SJCRH30 (cell line): ENCODE measurements at places on chromosomes 6 and 20. TPM values are rescaled to one million over a fixed set of nuclear protein-coding genes. Genes with fewer than 3 reads are reported as not detected.

The CPNE5 gene
- 0.57 TPM in 1 of 2 replicates, not detected in the other for total RNA-seq

The UST gene
- 24.2 and 28.9 TPM in 2 replicates for total RNA-seq

The PRELID3B gene
- total RNA-seq: 298 and 331 TPM in 2 replicates

The GJA10 gene
- total RNA-seq: not detected in 2 replicates

The SMOC2 gene
- total RNA-seq: not detected in 2 replicates

The RGS19 gene
- total RNA-seq: 17.2 and 18.8 TPM in 2 replicates

The CLVS2 gene
- not detected in 2 replicates for total RNA-seq

The SPO11 gene
- total RNA-seq: not detected in 2 replicates

The CYP24A1 gene
- not detected in 2 replicates for total RNA-seq

The COL21A1 gene
- 1.2 and 1.6 TPM in 2 replicates for total RNA-seq

The SRSF12 gene
- total RNA-seq: 8.3 and 10.0 TPM in 2 replicates

The HMGN4 gene
- 52.2 and 53.8 TPM in 2 replicates for total RNA-seq

The ARMC12 gene
- total RNA-seq: not detected in 2 replicates

- 0 out of 2 replicates have a peak, but pooled peaks cover 2% of the 10 kb centered on the region for H3K27me3 ChIP-seq
- H3K36me3 ChIP-seq: no peaks in the 10 kb centered on the region
- no peak overlapping the region for H3K4me3 ChIP-seq
- no peak overlapping the region for H3K27ac ChIP-seq
- DNase-seq: no peak
- no peaks in the 10 kb centered on the region for H3K4me1 ChIP-seq
Observed at GRCh38 chr6:160917572-160917971, 74.0 kb upstream of the MAP3K4 start.

GRCh38 chr6:48113130-48113529 lies 2.1 kb upstream of the PTCHD4 start:
- H3K4me3 ChIP-seq: no peak overlapping the region
- H3K27ac ChIP-seq: no peak overlapping the region
- H3K36me3 ChIP-seq: no peaks in the 10 kb centered on the region
- H3K4me1 ChIP-seq: peaks cover 21% of the 10 kb centered on the region
- DNase-seq: no peak

- H3K4me1 ChIP-seq: no peaks in the 10 kb centered on the region
- DNase-seq: no peak
- H3K4me3 ChIP-seq: no peak overlapping the region
- H3K27me3 ChIP-seq: no peaks in the 10 kb centered on the region
- no peak overlapping the region for H3K27ac ChIP-seq
- 0 out of 2 replicates have a peak, but pooled peaks cover 3% of the 10 kb centered on the region for H3K36me3 ChIP-seq
Observed at GRCh38 chr6:41872147-41872546, 23.0 kb downstream of the USP49 start.

- H3K4me3 ChIP-seq: no peak overlapping the region
- H3K36me3 ChIP-seq: no peaks in the 10 kb centered on the region
- H3K4me1 ChIP-seq: no peaks in the 10 kb centered on the region
- DNase-seq: no peak
- H3K27ac ChIP-seq: no peak overlapping the region
- no peaks in the 10 kb centered on the region for H3K27me3 ChIP-seq
Observed at GRCh38 chr6:98458708-98459107, 375.7 kb upstream of the POU3F2 start.

- no peak for DNase-seq
- H3K27me3 ChIP-seq: 0 out of 2 replicates have a peak, but pooled peaks cover 2% of the 10 kb centered on the region
- H3K36me3 ChIP-seq: no peaks in the 10 kb centered on the region
- no peaks in the 10 kb centered on the region for H3K4me1 ChIP-seq
Observed at GRCh38 chr20:10194166-10194565, 24.5 kb upstream of the SNAP25 start.

DNA sequence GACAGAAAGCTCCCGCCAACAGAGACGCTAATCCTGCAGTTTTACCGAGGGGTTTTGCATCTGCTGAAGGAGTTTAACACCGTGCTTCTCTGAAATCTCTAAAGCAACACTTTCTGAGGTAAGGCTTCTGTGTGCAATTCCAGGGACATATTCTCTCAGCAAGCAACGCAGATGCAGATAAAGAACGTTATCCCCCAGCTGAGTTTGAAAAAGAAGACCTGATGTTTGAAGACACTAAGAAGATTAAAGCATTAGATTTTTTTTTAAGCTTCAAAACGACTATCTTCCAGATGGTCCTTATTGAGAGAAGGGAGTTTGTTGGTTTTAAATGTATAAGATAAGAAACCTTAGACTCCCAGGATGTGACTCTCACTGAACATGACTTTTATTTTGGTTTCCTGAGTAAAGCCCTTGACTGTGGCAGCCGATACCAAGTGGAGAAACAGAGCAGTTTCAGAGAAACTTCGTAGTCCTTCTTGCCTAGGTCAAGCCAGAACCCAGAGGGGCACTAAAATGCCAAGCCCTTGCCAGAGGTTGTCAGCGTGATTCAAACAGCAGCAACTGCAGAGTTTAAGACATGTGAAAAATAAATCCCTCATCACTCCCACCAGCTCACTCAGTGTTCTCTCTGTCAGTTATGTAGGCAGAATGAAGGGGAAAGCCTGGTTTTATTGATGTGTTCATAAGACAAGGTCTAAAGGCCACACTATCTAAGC lies 353.3 kb upstream of the CNR1 start:
- no peaks in the 10 kb centered on the region for H3K36me3 ChIP-seq
- no peaks in the 10 kb centered on the region for H3K4me1 ChIP-seq
- no peak for DNase-seq
- no peak overlapping the region for H3K27ac ChIP-seq
- H3K27me3 ChIP-seq: no peaks in the 10 kb centered on the region

DNA sequence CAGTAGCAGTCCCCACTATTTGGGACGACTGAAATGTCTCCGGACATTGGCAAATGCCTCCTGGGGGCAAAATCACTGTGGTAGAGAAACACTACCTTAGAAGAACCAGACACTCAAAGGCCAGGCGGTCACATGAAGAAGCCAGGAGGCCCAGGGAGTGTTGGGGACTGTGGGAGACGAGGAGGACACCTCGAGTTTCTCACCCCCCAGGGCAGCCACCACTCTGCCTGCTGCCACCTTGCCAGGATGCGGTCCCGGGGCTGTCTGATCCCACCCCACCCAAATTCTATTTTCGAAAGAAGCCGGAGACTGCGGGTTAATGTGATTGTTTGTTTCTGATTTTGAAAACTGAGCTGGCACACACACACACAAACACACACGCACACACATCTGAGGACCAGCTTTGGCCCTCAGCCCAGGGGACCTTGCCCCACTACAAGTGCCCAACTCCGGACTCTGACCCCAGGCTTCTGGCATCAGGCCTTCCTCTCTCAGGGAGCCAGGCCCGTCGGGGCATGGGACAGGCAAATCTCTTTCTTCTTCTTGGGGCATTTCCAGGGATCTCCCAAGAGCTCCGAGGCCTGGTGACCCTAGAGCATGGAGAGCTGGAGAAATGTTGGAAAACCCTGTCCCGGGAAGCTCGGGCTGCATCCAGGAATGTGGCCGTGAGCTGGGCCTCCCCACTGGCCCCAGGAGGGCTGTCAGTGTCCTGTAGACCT lies 187.5 kb upstream of the PMEPA1 start:
- H3K4me1 ChIP-seq: peaks cover 16% of the 10 kb centered on the region
- DNase-seq: no peak
- no peaks in the 10 kb centered on the region for H3K27me3 ChIP-seq
- no peaks in the 10 kb centered on the region for H3K36me3 ChIP-seq
- H3K27ac ChIP-seq: no peak overlapping the region

- H3K27ac ChIP-seq: no peak overlapping the region
- H3K27me3 ChIP-seq: no peaks in the 10 kb centered on the region; the same call in 1 of the 2 replicates
- no peak for DNase-seq
- no peak overlapping the region for H3K4me3 ChIP-seq
Observed at GRCh38 chr6:162377735-162378134, 349.8 kb downstream of the PRKN start.

GRCh38 chr20:34559311-34560140 lies 1.0 kb downstream of the MAP1LC3A start:
- no peak for DNase-seq
- H3K36me3 ChIP-seq: no peaks in the 10 kb centered on the region; the same call in 1 of the 2 replicates
- no peaks in the 10 kb centered on the region for H3K4me1 ChIP-seq
- H3K27me3 ChIP-seq: no peaks in the 10 kb centered on the region
- no peak overlapping the region for H3K4me3 ChIP-seq

DNA sequence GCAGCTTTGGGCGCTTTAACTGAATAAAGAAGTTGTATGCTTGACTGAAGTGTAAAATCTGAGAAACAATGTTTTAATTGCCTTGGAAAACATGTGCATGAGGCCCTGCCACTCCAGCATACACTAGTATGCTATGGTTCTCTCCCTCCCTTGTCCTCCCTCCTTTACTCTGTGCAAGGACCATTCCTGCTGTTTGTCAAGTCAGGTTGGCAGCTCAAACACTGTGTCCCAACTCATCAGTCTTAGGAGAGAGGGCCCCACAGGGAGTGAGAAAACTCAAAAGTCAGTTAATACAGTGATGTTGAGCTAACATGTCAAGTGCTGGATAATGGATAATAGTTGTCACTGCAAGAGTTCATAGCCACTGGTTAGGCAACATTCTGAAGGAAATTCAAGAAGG lies 543.6 kb downstream of the GRIK2 start:
- H3K27me3 ChIP-seq: no peaks in the 10 kb centered on the region
- H3K27ac ChIP-seq: no peak overlapping the region

DNA sequence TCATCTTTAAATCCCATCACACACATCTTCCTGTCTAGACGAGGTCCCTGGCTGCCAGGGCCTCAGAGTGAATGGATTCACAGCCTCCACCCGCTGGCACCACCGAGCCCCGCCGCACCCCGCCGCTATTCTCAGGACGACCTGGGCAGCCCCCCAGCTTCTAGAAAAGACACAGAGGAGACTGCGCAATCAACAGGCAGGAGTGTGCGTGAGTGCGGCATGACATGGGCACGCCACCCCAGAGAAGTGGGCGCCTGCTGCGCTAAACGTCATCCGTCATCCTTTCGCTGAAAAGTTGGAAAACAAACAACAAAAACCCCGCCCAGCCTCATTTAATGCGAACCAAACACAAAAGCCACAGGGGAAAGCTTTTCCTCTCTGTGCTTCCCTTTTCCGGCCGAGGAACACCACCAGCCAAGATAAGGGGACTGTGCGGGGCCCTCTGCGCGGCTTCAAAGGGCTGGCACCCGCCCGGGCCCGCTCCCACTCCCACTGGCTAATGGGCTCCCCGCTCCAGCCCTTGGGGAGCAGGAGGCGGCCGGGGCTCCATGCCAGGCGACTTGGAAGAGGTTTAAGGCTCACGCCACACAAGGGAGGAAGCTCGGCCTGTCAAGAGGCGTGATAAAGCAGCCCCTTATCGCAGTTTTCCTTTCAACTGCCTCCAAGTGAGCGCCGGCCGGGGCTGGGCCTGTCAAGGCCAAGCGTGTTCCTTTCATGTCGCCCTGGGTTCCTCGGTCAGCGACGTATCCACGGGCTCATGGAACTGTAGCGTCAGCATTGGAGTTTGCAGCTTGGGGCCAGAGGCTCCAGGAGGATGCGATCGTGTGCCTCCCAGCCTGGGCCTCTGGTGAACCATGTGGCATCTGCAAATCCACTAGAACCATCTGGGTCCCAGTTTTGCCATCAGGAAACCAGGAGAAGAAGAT lies 50.1 kb downstream of the NFATC2 start:
- no peak overlapping the region for H3K27ac ChIP-seq
- H3K27me3 ChIP-seq: peaks cover 58% of the 10 kb centered on the region
- no peaks in the 10 kb centered on the region for H3K36me3 ChIP-seq
- DNase-seq: no peak

DNA sequence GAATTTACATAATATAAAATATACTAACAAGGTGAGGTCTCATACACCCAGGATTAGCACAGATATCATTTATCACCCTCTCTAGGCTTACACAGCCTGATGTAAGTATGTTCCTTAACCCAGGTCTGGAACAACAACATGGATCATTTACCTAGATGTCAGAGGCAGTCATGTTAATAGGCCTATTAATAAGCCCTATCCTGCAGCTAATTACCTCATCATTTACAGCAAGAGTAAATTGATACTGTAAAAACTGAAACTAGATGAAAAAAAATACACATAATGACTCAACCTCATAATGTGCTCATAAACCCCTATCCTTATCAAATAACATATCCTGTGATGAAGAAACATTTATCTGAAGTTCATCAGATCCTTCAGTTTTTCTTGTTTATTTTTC lies 334.3 kb upstream of the MANEA start:
- H3K27ac ChIP-seq: no peak overlapping the region
- H3K36me3 ChIP-seq: no peaks in the 10 kb centered on the region
- DNase-seq: no peak
- no peak overlapping the region for H3K4me3 ChIP-seq

DNA sequence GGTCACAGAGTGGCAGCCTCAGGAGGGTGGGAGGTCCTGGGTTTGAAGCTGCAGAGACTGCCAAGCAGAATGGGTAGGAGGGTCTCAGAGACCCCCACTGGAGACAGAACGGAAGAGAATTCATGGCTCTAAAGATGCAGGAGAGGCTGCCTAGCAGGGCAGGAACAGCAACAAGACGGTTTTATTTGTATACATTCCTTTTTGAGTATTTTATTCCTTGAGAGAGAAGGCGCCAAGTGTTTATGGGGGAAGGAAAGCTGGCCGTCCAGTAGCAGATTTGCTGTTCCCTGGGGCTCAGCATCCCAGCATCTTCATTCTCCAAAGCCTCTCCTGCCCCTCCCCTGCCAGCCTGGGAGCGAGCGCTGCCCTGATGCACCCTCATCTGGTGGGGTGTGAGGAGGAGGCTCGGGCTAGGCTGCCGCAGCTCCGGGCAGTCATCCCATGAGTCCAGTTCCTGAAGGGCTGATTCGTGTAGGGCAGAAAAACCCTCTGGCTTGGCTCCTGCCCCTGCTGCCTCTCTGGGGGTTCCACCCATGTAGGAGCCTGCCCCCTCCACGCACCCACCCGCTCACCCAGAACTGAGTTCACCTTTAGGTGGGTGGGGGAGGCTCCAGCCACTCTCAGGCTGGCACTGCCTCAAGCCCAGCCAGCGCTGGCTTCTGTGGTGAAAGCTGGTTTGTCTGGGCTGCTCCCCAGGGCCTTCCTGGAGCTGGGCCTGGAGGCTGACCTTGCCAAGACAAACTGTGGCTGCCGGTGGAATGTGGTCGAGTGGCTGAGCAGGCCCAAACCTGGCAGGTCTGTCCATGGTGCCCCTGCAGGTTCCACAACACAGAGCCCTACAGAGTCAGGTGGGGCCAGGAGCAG lies 32.4 kb downstream of the CPXM1 start:
- no peaks in the 10 kb centered on the region for H3K27me3 ChIP-seq
- no peak overlapping the region for H3K27ac ChIP-seq
- H3K4me3 ChIP-seq: no peak overlapping the region
- peaks cover 3% of the 10 kb centered on the region; the same call in 1 of the 2 replicates for H3K4me1 ChIP-seq
- H3K36me3 ChIP-seq: no peaks in the 10 kb centered on the region

DNA sequence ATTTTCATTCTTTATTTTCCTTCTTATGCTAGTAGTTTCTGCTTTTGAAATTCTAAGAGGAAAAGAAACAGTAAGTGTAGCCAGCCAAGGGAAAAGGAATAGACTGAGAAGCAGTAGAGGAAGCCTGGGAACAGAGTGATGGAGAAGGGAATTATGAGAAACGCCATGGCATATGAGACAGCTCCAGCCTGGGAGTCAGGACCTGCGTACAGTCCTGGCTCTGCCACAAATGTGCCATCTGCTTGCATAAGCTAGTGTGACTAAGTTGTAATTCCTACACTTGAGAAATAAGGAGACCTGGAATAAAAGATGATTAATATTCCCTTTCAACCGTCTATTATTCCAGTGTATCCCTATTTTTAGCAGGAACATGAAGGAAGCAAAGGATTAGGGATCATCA lies 47.5 kb downstream of the OSTM1 start:
- H3K36me3 ChIP-seq: no peaks in the 10 kb centered on the region
- DNase-seq: no peak
- H3K4me3 ChIP-seq: no peak overlapping the region
- H3K27ac ChIP-seq: peak overlapping the region; percentile 26
- H3K4me1 ChIP-seq: peaks cover 12% of the 10 kb centered on the region

- no peak overlapping the region for H3K27ac ChIP-seq
- no peaks in the 10 kb centered on the region for H3K27me3 ChIP-seq
Observed at GRCh38 chr6:134427721-134428120, 109.8 kb upstream of the SGK1 start.
